ENCODE measurements at places on chromosomes 6 and 20.

DNA sequence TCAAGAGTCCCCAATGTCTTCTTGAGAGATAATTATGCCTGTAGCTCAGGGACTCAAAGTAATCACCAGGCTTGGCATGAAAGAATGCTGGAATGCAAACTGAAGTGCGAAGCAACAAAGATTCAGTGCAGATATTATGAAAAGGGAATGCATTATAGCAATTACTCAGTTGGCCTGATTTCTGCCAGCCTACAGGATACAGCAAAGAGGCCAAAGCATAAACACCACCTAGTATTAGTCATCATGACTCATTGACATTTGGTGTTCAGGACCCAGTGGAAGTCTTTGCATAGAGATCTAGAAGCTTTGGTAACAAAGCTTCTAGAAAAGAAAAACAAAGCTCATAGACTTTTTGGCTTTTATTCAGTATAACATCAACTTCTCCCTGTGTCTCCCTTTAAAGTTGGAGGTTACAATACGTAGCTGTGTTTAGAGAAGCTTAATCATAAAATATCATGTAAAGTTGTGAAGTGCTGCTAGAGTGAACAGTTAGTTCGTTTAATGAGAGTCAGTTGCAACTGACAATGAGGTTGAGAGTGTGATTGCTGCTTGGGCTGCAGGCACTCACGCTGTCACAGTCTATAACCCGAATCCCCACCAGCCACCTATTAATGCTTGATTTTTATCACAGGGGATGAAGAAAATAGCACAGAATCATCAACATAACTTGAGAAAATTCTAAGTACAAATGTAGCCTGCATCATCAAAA lies 932.7 kb downstream of the TFAP2A start:
- DNase-seq = no peak

DNA sequence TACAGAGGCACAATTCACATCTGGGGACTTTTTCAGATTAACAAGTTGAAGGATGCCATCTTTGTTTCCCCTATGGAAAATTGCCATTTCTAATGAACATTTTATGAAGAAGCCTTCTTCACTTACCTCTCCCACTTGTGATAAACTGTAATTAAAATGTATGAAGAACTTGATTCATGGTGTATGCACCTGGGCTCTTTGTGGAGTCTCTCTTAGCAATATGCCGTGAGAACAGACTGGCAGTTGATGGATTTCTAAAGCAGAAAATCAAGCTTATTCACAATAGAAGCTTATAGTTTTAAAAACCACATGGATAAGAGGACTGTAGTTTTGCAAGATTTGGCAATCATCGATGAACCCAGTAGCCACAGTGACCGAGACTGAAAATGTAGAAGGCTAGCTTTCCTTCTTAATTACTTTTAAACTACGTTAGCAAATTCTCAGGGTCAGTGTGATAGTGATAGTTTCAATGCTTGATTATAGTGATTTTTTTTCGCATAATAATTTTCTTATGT lies 270.6 kb downstream of the PRL start:
- no peak for DNase-seq

DNA sequence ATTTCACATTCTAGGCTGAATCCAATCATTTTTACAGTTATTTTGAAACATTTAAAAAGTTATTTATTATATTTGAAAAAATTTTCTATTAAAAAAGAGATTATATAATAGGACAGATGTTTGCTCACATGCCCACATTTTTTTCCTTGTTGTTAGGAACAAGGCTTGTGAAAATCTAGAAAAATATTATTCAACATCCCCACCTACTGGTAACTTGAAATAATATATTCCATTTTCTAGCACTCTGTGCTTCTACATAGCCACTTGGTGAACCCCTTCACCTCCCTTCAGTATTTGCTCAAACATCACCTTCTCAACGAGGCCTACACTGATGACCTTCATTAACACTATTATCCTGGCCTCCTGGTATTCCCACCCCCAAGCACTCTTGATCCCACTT lies 18.3 kb upstream of the GPRC6A start:
- DNase-seq = no peak

GRCh38 chr6:157462956-157463742 lies 82.2 kb downstream of the ZDHHC14 start:
- DNase-seq = no peak

DNA sequence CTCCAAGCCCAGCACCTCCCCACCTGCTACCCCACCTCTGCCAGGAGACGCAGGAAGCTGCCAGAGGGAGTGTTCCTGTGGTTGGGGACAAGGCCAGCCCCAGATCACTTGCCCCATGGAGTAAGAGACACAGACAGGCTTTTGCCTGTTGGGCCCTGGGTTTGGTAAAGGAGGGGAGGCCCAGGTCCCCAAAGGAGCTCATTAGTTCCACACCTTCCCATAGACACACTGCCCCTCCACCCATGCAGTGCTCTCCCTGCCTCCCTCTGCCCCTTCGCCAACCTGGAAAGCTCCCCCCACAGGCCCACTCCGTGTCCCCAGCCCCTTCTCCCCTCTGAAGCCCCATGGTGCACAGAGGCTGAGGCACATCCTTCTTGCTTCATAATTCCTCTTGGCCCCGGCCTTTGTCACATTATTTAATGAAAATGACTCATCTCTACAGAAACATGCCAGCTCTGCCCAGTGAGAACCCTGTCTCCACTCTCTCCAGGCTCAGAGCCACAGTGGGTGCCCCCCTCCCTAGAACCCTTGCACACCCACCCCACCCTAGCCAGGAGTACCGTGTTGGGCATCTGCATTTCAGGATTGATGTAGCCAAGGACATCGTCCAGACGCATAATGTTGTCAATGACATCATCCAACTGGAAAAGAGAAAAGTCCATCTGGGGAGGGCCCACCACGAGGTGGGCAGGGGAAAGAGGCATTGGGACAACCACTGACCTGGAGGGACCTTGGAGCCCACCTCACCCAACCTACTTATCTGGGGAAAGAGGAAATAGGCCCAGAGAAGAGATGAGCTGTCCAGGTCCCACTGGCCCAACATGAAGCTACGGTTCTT lies 46.0 kb downstream of the TFEB start:
- DNase-seq = no peak

DNA sequence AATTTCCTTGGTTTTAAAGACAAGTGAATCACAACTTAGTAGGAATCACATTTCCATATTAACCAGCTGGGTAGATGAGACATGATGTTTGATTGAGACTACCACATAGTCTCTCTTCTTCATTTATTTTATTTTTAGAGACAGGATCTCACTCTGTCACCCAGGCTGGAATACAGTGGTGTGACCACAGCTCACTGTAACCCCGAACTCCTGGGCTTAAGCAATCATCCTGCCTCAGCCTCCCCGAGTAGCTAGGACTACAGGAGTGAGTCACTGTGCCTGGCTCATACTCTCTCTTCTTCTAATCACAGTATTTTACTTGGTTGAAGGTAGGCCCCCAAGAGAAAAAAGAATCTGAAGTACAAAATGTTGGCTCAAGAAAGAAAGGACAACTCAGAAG lies 80.2 kb upstream of the ASF1A start:
- no peak for DNase-seq

GRCh38 chr6:100845676-100846075 lies 35.5 kb downstream of the ASCC3 start:
- no peak for DNase-seq

DNA sequence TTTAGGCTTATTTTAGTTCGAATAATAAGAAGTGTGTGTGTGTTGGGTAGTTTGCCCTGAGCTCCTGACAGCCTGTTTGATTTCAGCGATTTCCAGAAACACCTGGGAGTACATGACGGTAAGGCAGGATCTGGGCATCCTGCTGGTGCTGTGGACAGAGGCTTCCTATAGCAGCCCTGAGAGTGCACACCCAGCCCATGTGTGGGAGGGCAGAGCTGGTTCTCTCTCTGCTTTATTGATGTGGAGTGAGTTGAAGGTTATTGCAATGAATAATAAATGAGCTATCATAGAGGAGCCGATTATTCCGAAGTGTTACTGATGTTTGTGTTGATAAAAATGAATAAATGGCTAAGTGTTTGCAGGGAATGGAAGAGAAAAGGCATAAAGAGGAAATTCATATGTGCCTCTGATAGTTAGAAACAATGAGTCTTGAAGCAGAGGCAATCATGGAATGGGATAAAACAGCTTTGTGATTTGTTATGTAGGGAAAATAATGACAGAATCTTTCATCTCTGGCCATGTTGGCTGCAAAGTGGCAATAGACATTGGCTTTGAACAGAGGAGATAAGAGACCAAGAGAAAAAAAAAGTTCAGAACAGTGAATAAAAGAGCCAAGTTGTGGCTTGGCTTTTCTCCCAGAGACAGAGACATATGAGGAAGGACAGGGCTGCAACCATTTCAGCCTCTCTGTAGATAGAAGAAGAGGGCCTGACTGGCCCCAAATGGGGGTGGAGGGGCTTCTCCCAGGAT lies 166.2 kb upstream of the CHD6 start:
- DNase-seq = no peak

GRCh38 chr6:168105813-168106632 lies 27.0 kb upstream of the FRMD1 start:
- no peak for DNase-seq

GRCh38 chr20:24672886-24673677 lies 203.7 kb downstream of the SYNDIG1 start:
- no peak for DNase-seq

DNA sequence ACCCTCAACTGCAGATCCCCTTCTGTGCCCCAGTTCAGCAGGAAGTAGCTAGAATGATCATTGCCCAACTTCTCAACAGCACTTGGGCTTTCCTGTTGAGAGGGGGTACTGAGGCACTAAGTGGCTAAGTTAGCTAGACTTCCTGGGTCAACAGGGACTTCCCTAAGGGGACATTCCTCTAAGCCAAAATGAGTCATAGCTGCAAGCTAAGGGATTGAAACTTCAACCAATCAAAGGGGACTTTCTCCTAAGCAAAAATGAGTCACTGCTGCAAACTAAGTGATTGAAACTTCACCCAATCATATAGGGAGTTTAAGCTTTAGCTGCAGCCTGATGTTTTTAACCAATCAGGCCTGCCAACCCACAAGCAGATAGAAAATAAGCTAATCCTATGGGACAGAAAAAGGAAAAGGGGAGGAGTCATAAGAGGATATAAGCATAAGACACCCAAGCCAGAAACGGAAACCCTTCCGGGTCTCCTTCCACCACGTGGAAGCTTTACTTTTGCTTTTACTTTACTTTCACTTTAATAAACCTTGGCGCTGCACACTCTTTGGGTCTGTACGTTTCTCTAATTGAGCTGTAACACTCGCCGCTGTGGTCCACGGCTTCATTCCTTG lies 659.0 kb upstream of the HS3ST5 start:
- DNase-seq = no peak

GRCh38 chr6:35195120-35195780 lies 18.5 kb upstream of the SCUBE3 start:
- DNase-seq = no peak

DNA sequence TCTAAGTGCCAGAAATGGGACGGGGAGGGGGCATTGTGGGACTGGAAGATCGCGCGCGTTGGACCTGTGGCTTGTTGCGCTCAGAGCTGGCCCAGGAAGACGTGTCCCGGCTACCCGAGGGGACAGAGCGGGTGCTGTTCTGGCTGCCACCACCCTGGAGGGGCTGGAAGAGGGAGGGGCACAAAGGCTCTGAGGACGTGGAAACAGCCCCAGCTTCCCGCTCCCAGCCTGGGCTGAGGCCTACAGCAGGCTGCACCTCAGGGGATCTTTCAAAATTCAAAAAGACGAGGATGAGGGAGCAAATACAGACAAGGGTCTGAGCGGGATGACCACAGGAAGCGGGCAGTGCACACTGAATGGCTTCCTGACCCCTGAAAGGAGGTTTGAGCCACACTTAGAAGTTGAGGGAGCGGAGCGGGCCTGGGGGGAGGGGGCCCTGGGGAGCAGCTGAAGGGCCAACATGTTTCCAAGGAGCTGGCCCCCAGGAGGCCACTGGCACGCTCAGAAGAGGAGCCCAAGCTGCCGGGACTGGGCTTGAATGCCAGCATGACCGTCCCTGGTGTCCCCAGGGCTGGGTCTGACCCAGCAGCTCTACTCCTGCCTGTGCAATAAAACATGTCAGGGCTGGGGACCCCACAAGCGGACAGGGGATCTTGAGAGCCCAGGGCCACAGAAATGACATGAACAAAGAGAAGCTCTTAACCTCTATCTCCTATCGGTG lies 1.3 kb downstream of the OXT start:
- DNase-seq = no peak

DNA sequence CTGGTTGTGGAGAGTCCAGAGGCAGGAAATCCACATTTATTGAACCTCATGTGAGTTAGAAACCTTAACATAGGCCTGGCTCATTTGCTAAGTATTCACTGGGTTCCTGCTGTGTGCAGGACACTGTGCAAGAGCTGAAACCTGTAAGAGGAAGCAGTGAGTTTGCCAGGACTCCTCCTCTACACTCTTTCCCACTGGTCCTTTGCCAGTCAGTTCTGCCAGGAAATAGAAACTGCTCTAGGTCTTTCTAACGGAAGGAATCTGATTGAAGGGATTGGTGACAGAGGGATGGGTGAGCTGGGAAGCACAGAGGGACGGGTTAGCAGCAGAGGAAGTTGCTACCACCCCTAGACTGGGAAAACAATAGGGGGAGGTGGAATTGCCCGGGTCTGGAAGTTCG lies 234.2 kb upstream of the ECI2 start:
- DNase-seq = no peak

DNA sequence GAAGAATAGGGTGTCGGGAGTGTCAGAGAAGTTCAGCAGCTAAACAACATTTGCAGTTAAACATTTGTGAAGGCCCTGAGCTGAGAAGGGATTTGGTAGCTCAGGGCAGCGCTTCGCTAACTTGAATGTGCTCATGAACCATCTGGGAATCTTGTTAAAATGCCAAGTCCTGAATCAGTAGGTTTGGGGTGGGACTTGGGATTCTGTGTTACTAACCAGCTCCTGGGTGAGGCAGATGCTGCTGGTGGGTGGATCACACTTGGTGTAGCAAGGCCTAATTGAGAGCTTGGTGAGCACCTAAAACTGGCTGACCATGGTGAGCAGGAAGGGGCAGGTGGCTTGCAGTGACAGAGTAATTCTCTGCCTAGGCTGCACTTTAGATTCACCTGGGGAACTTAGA lies 5.9 kb downstream of the PTPRA start:
- no peak for DNase-seq

- no peak for DNase-seq
Measured at GRCh38 chr6:72850469-72850868, 228.6 kb downstream of the KCNQ5 start.

- no peak for DNase-seq
Measured at GRCh38 chr6:29559524-29560287, at the start of gene UBD. TSS of gene UBD (minus strand) at chr6:29559732. CDS start at chr6:29559701, 31 bp downstream.

- DNase-seq = no peak
Measured at GRCh38 chr20:51650685-51651134, 108.2 kb upstream of the NFATC2 start.

- DNase-seq = no peak
Measured at GRCh38 chr6:168363302-168363701, 43.7 kb upstream of the DACT2 start.

- DNase-seq = no peak
Measured at GRCh38 chr6:72855471-72855870, 233.6 kb downstream of the KCNQ5 start.

DNA sequence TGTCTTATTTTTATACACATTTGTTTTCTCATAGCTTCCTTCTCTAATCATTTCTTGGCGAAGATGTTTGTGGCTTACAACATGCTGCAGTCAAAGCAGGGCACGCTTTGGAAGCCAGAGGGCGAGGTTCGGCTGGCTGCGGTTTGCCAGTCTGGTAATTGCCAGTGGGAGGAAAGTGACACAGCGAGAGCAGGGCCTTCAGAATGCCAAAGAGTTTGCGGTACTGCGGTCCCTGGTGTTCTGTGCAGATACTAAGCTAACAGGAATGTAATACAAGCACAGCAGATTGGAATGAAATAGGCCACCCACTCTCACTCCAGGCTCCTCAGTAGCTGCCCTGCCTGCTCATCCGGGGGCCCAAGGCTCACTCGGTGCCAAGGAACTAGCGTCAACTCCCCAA lies 58.7 kb upstream of the TGM3 start:
- DNase-seq = no peak

All from stimulated activated CD8-positive, alpha-beta memory T cell treated with anti-CD3 and anti-CD28 coated beads, Interleukin-15, amount 100 ng/mL, for 24 hours (primary cell).